GM04503 (cell line): ENCODE measurements at places on chromosomes 11 and 22.

- DNase-seq: no peak
Measured at GRCh38 chr22:46436595-46437175, 100.7 kb downstream of the CELSR1 start.

DNA sequence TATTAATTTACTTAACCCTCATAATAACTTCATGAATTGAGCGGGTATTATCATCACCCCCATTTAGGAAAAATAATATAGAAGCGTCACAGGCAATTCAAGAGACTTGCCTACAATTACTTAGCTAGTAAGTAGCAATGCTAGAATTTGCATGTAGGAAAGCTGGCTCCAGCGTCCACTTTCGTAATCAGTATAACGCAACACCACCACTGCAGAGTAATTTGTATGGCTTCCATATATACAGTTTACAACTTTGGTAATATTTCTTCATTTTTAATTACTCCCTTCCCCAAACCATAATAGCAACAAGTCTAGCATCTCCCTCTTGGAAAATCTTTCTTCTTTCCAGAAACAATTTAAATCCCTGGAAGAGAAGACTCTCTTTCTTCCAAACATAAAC lies 89.9 kb upstream of the OR5AK2 start:
- no peak for DNase-seq

- no peak for DNase-seq
Measured at GRCh38 chr11:109512680-109513079, 90.7 kb downstream of the C11orf87 start.

- DNase-seq: no peak
Measured at GRCh38 chr22:45672564-45673481, 1.2 kb downstream of the ATXN10 start.
